Activated T-helper 1 cell treated with Interleukin-2 at 50 U/mL for 16 hours (primary cell): ENCODE measurements at places on chromosomes 4 and X.

GRCh38 chrX:11464380-11464779 lies 171.2 kb downstream of the AMELX start:
- no peak for DNase-seq

DNA sequence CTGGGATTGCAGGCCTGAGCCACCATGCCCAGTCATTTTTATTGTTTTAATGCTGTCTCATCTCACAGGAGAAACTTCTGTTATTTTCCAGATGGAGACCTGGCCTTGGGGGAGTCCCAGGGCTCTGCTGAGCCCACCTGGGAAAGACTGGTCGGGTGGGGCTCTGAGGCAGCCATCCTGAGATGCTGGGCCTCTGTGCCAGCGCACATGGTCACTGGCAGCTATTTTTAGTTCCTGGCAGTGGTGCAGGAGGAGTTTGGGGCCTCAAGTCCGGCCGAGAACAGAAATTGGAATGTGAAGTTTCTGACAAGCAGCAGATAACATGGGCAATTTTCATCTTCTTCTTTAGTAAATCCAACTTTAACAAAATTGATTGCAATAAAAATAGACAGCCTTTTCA lies 44.5 kb downstream of the SORCS2 start:
- no peak for DNase-seq

GRCh38 chr4:69167300-69167699 lies 47.2 kb downstream of the UGT2B11 start:
- DNase-seq, result no peak

DNA sequence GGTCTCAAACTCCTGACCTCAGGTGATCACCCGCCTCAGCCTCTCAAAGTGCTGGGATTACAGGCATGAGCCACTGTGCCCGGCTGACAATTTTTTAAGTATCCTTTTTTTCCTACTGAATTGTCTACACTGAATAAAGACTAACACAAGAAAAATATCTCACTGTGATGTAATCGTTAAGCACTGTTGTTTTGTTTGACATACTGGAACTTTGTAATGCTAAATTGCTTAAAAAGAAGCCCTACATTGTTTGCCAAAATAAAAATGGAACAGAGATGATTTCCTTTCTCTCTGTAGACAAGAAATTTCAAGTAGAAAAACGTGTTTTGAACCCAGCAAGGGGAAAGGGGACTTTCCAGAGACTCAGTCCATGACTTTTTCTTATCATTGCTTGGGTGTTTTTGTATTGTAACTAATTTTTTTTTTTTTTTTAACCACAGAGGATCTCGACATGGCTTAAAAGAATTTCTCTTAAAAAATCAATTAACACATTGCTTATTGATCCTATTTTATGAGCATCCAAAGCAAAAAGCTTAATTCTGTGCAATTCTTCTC lies 74.9 kb downstream of the TMEM156 start:
- no peak for DNase-seq

DNA sequence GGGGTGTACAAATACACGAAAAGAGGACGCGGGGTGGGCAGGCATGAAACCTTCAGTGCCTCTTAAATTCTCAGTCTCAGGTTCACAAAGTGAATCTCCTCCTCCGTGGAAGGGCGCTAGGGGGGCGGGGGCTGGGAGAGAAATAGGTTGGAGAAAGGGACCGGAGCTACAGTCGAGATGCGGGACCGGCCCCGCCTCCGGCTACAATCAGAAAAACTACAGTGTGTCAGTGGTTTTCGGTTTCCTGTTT lies 3.4 kb downstream of the MAML3 start:
- DNase-seq, result peak; percentile 47

DNA sequence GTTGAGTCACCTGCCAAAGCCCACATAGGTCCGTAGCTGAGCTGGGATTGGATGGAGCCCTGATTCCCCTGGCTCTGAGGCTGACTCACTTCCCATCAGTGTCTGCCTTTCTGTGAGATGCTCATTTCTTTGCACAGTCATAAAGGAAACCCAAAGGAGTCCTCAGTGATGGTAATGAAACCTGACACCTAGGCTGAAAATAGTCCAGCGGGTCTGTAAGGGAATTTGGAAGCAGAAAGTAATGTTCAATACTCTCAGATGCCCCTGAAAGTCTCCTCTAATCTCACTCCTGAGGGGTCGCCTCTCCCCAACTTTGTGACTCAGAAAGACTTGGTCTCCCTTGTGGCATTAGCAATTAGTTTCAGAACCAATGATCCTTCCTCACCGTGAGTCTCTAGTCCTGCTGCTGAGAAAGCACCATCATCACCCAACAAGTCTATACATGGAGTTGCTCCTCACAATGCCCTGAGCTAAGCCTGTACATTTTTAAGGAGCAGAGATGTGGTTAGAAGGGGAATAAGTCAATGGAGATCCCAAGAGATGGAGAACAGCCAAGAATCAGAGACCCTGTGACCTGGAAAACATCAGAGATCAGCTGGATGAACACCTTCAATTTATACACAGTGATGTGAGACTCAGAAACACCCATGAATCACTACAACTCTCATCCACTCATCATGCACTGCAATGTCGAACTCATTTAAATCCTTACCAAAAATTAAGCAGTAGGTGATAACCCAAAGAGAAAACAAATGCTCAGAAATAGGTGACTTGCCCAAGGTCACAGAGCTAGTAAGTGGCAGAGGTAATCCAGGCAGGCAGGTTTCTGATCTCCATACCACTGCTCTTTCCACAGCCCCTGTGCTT lies 219.0 kb upstream of the CPEB2 start:
- DNase-seq, result no peak

DNA sequence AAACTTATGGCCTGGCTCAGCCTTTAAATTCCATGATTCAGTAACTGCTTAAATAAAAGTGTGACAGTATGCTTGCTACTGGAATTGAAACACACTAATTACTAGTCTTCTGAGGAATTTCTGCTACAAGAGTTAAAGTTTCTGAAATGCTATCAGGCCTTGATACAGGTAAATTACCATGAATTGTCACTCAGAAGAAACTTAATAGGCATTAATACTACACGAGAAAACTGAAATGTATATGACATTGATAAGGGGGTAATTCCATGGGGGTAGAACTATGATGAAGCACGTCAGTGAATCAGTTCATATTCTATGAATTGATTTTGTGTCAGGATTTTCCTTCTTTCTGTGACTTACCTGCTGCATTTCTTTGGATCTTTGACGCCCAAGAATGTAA lies 3.0 kb upstream of the NPY1R start:
- no peak for DNase-seq

DNA sequence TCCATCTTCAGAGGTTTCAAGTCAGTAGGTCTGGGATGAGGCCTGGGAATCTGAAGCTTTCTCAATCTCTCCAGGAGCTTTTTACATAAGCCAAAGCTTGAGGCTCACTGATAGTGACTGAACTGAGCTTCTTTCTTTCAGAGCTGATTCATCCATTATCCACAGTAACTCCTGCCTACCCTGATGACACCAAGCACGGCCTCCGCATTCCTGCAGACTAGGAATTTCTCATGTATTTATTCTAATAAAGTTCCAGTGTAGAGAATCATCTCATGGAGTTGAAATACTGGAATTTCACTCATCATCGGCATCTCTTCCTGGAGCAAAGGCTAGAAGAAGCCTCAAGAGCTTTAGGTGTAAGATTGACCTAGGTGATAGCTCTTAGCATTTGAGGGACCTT lies 12.1 kb upstream of the DCTD start:
- DNase-seq, result no peak

DNA sequence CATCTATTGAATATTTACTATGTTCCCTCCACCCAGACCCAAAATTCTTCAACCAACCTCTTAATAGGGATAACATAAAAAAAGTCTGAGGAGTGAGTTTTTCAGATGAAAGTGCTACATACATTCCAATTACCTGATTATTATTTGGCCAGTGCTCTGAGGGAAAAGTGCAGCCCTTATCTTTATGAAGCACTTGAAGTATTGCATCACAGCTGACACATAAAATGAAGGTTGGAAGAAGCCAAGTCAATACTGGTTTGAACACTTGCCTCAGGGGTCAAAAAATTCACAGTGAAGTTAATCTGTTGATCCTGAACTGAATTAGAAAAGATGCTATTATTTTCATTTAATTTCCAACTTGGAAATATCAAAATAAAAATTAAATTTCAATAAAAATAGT lies 498.9 kb downstream of the INPP4B start:
- DNase-seq, result no peak

DNA sequence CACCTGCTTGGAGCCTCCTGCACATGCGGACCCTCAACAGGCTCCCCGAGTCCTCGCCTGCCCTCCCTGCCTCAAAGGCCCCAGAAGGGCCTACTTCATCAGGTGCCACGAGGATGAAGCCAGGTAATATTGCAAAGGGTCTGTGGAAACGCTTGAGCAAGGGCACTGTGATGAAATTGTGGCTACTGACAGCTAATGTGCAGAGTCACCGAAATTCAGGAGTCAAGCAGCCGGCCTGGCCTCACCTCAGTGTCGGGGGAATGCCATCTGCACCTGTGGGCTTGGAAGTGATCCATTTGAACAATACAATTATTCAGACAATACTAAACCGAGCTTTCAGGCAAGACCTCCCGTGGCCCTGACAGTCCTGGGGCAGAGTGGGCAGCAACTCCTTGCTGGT lies 3.1 kb upstream of the FGFR3 start:
- DNase-seq, result no peak

DNA sequence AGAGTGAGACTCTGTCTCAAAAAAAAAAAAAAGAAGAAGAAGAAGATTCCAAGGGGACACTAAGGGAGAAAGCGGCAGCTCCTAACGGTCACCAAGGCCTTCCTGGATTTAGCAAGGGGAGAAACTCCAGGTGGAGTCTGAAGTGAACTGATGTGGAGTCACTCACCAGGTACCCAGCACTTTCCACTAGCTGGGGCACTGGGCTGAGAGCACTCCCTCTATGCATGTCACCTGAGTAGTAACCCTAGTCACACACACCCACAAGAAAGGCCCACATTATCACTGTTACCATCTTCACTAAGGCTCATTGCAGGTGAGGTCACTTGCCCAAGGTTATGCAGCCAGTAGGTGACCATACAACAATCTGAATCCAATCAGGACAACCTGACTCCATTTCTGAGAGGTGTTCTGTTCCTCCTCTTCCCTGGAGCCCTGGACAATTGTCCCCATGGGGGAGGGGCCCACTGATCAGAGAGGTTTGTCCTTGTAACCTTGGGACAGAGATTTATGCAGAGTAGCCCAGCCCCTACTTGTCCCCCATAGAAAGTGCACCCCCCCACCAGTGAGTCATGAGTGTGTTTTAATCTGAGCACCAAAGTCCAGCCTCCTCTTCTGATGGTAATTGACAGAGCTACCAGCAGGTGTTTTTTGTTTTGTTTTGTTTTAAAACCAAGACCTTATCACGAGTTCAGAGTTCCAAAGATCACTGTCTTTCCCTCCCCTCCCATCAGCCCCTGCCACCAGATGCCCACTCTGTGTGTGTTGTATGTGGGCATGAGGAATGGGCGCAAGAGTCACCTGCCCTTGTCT lies 5.9 kb upstream of the SASH3 start:
- no peak for DNase-seq

DNA sequence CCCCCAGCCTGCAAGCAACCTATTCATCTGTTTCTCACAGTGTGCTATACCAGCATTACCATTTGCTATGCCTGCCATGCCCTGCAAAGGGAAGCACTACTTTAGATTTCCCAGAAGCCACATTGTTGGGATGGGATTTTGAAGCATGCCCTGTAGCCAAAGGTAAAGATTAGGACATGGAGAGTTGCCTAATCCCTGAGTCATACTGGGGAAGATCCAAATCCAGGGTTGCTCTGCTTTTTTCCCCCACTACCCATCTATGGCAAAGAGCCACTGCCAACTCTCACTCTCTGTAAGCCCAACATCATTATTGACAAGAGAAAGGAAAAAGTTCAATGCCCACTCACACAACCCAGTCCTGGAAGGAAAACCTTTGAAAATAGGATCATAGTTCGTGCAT lies 36.7 kb upstream of the TMEM164 start:
- no peak for DNase-seq

- no peak for DNase-seq
These were observed 6.4 kb upstream of the VAMP7 start for GRCh38 chrX:155874571-155875244.

- no peak for DNase-seq
These were observed 9.8 kb upstream of the SLC7A11 start for GRCh38 chr4:138251938-138252337.

GRCh38 chrX:131264665-131265064 lies 24.4 kb downstream of the IGSF1 start:
- DNase-seq, result no peak

DNA sequence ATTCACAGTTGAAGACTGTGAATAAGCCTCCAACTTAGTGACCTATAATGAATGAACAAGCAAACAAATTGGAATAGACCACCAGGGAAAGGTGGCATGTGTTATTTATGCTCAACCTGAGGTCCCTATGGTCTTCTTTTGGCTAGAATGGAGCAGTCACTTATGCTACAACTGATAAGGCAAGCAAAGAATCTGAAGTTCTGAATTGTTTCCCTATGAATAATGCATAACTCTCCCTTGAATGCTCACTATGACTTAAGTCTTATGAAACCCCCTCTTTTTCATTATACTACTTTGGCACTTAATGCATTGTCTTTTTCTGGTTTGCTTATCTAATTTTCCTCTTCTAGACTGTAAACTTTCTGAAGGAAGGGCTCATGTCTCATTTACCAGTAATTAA lies 2.6 kb downstream of the GIMD1 start:
- no peak for DNase-seq

GRCh38 chr4:153997516-153997915 lies 208.6 kb upstream of the SFRP2 start:
- no peak for DNase-seq

- DNase-seq, result no peak
These were observed 632.1 kb upstream of the AADAT start for GRCh38 chr4:170721812-170722373.

DNA sequence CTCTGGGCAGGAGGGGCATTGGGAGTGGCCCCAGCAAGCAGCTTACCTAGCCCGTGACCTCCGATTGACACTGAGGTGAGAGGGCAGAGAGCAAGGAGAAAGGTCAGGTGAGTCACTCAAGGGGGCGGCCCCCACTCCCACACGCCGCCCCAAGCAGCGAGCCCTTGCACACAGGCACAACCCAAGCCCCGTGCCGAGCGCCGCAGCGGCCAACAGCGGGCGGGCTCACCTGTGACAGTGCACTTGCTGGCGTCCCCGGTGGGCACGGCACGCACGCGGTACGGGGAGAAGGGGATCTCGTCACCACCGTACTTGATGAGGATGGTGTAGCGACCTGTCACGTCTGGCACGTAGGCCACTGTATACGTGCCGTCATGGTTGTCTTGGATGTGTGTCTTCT lies 17.2 kb downstream of the FLNA start:
- no peak for DNase-seq
